ENCODE measurements at places on chromosomes 1 and 21. TPM values are rescaled to one million over a fixed set of nuclear protein-coding genes. Genes with fewer than 3 reads are reported as not detected.

KRTAP21-2 gene
- total RNA-seq = not detected

AIRE gene
- total RNA-seq = not detected

PRAMEF18 gene
- not detected for total RNA-seq

TCEANC2 gene
- 5.1 TPM for total RNA-seq

F5 gene
- not detected for total RNA-seq
